ENCODE measurements at places on chromosomes 4 and X.

- DNase-seq: no peak
Measured at GRCh38 chr4:55407119-55407518, 11.4 kb downstream of the TMEM165 start.

DNA sequence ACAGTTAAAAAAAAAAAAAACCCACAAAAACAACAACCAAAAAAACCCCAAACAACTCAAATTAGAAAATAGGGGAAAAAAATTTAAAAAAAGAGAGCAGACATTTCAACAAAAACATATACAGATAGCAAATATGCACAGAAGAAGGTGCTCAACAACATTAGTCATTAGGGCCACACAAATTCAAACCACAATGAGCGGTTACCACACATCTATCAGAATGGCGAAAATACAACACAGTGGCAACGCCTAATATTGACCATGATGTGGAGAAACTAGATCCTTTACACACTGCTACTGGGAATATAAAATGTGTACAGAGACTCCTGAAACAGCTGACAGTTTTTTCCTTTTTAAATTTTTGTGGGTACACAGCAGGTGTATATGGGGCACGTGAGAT is 19.4 kb downstream of the LYAR start:
- no peak for DNase-seq

DNA sequence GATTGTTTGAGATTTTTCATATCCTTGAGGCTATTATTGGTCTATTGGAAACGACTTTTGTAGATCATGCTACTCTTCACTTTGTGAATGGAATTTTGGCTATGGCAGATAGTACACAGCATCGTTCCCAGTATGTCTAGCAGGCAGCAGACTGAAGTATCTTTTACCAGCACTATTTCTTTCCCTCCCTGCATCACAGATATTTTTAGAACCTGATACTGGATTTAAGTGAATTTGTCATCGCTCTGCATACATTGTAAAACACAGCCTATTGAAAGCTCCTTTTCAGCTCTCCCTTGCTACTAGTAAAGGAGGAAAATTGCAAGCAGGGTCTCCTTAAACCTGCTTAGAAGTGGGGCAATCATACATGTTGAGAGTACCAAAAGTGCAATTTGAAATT is 133.6 kb downstream of the LUZP4 start:
- no peak for DNase-seq

GRCh38 chrX:24692305-24692704 is 1.4 kb upstream of the POLA1 start:
- no peak for DNase-seq

DNA sequence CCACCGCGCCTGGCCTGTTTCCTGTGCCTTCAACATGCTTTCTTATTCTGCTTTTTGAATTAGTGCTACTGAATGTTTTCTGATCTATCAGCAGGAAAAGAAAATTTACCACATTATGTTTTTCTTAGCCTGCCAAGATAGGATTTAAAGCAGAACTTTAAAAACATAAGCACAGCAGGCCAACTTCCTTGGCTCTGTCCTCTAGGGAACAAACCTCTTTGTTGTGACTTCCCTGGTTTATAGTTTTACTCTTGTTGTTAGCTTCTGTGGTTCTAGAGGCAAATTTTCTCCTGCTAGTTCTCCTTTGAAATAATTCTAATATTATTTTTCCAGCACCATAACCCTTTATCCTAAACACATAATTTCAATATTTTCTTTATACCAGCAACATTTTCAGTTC is 605.1 kb downstream of the ADGRL3 start:
- no peak for DNase-seq

Data from T-helper 2 cell (primary cell).